Stimulated activated CD8-positive, alpha-beta memory T cell treated with anti-CD3 and anti-CD28 coated beads, Interleukin-4, amount 100 ng/mL, for 1 hour (primary cell): ENCODE measurements at places on chromosomes 7 and 10.

- no peak for DNase-seq
Measured at GRCh38 chr7:1695800-1696454, 25.9 kb downstream of the ELFN1 start.

DNA sequence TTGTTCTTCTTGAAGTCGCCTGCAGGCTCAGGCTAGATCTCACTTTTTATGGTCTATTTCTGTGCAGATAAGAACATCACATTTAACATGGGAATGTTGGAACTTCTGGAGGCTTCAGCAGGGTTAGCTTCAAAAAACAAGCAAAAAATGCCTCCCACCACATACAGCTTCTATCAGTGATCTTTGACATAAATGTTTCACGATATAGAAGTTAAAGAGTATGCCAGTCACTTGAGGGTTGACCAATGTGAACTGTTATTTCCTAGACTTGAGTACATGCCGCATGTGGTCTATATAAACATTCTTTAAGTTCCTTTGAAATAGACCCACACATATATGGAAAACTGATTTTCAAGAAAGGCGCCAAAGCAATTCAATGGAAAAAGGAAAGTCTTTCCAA is 219.2 kb upstream of the KLF14 start:
- DNase-seq, result no peak

- DNase-seq, result no peak
Measured at GRCh38 chr7:135320268-135320667, 86.6 kb downstream of the STRA8 start.

- DNase-seq, result no peak
Measured at GRCh38 chr7:159000859-159001435, 143.7 kb downstream of the VIPR2 start.

DNA sequence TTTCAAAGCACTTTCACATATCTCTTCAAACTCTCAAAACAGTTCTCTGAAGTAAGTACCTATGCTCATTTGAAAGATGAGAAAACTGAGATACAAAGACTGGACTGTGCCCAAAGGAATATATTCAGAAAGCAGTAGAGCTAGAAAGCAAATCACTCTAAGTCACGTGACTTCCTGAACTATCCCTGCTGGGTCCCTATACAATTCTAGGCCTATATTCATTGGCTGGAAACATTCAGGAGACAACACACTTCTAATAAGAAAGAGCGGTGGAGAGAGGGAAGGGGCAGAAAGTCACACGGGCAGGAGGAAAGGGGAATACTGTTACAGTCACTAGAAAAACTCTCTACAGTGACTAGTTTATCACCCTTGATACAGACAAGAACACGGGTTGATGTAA is 140.0 kb downstream of the CHCHD3 start:
- no peak for DNase-seq

DNA sequence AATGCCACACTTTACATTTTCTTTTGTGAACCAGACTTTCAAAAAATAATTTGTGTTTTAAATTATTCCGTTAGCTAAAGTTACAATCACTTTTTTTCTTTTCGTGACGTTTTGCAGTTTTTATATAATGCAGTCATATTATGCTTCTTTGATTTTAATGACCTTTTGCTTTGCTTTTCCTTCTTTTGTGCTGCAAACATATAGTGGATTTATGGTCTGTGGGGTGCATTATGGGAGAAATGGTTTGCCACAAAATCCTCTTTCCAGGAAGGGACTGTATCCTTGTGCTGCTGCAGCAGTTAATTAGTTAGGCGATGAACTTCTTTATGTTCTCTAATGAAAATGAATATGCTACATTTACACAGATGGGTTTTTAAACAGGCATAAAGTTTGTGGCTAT is 117.4 kb downstream of the MAPK8 start:
- no peak for DNase-seq

GRCh38 chr7:52413051-52413450 is 622.4 kb upstream of the POM121L12 start:
- DNase-seq, result no peak

GRCh38 chr7:37141742-37142141 is 306.9 kb downstream of the ELMO1 start:
- no peak for DNase-seq

DNA sequence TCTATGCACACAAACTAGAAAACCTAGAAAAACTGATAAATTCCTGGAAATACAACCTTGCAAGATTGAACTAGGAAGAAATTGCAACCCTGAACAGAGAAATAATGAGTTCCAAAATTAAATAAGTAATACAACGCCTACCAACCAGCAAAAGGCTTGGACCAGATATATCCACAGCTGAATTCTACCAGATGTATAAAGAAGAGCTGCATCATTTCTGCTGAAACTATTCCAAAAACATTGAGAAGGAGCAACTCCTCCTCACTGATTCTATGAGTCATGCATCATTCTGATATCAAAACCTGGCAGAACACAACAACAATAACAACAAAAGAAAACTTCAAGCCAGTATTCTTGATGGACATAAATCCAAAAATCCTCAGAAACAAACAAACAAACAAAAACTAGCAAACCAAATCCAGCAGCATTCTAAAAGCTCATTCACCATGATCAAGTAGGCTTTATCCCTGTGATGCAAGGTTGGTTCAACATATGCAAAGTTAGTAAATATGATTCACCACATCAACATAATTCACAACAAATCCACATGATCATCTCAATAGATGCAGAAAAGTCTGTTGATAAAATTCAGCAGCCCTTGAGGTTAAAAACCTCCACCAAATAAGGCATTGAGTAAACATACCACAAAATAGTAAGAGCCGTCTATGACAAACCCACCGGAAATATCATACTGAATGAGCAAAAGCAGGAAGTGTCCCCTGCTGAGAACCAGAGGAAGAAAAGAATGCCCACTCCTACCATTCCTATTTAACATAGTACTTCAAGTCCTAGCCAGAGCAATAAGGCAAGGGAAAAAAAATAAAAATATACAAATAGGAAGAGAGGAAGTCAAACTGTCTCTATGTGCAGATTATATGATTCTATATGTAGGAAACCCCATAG is 98.2 kb downstream of the PCDH15 start:
- DNase-seq, result no peak

DNA sequence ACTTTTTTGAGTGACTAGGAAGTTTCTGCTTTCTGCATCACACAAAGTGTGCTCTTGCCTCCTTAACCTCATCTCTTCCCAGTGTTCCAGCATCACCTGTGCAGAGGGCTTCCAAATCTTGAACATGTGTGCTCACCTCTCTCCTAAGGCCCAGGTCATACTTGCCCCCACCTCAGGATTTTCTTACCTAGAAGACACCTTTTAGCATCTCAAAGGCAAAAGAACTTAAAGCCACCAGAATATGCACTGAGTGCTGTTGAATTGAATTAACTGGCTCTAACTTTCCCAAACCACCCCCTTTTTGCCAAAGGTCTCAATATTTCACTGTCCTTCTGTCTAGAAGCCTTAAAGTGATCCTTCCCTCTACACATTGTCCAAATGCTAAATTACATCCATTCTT is 66.5 kb downstream of the SRI start:
- DNase-seq, result no peak

DNA sequence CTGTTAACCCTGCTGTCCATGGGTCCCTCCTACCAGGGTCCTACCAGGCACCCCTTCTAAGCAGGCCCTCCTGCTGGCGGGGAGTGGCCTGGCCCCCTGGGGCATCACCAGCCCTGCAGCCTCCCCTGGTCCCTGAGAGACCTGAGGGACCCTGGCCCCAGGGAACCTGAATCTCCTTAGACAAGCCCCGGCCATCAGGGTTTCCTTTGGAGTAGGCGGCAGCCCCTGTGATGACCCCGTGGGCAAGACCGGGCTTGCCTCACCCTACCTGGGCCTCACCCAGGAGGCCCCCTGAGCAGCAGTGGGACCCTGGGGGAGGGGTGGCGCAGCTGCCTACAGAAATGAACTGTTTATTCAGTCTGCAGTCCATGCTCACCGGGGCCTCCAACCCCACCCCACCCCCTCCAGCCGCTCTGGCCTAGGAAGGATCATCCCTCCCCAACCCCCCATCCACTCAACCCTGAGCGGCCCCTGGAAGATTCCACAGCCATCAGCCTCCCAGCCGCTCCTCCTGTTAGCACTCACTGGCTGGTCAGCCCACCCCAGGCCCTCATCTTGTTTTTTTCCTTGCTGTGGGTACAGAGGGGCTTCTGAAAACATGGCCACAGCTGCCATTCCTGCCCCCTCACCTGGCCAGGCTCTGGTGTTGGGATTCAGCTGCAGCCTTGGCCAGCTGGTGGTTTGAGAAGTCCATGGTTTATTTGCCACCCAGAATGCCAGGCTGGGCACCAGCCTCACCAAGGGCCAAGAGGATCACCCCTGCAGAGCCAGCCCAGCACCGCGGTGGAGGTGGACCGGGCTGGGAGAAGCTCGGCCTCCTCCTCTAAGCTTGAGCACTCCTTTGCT is 34.8 kb upstream of the CHST15 start:
- no peak for DNase-seq

DNA sequence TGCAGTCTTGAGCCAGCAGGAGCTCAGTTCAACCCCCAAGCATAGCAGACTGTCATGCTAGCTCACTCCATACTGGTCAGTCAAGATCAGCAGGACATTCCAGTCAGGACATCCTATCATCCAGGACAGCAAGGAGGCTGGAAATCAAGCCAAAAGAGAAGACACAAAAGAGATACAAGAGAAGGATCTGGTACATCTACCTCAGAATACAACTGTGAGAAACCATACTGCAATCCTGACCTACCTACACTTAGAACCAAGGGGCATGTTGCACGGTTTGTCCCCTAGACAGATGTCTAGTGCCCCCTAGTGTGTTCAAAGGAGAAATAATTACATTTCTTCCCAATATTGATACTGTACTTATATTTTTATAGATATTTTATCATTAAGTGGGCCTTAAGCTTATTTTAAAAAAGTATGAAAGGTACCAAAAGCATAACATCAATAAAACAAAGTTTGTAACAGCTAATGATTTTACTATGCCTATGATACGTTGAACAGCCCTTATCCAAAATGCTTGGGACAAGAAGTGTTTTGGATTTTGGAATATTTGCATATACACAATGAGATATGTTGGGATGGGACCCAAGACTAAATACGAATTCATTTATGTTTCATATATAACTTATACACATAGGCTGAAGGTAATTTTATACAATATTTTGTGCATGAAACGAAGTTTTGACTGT is 26.7 kb downstream of the ERCC6 start:
- DNase-seq, result no peak

GRCh38 chr10:102627291-102627735 is 17.0 kb upstream of the TRIM8 start:
- DNase-seq, result no peak
